CD8-positive, alpha-beta T cell (primary cell): ENCODE measurements at places on chromosomes 1 and 21.

GRCh38 chr1:41497056-41497440 lies 12.6 kb upstream of the EDN2 start:
- no peak for DNase-seq

GRCh38 chr1:25451908-25452307 lies 21.2 kb downstream of the MACO1 start:
- no peak for DNase-seq

GRCh38 chr1:66262208-66262963 lies 271.6 kb upstream of the SGIP1 start:
- DNase-seq: no peak

DNA sequence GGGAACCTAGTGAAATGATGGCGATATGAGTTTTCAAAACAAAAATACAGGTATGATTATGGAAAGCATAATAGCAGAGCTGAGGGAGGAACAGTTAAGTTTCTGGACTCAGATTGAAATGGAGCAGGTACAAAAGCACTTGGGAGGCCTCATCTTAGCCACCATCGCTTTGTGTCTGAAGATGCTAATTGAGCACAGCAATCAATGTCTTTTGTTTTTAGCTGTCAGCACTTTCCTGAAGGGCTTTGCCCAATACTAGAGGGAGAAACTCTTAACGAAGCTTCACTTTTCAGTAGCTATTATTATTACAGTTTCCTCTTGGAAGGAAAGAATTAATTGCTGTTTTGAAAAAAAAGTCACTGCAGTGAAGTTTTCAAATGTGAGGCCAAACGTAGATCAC lies 348.7 kb downstream of the RWDD3 start:
- DNase-seq: no peak

DNA sequence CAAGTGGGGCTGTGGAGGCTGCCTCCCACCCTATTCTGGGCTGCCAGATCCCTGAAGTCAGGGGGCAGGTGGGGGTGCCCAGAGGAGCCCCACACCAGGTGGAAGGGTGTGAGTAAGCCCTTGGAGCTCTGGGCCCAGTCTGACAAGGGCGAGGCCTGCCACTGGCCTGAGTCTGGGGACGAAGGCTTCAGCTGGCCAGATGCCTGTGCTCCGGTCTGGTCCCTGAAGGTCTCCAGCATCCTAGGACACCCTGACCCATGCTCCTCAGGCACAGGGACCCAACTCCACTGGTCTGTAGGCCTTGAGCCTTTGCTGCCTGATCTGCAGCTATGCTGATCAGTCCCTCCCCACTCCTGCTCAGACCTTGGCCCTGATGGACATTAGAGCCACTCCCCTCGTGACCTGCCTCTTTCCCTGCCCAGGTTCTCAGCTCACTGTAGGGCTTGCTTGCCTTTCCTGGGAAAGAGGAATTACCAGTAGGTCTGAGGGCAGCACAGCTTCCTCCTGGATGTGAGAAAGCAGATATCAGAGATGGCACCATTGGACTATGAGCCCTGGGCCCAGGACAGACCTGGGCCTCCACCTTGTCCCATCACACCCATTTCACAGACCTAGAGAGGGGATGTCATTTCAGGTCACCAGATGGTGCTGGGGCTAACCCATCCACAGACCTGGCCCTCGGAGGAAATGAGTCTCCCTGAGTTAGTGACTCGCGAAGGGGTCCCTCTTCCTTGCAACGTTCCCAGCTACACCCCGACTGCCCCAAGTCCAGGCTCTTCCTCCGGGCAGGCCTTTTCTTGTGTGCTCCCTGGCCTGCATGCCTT lies 32.8 kb upstream of the CSF3R start:
- DNase-seq: no peak
